ENCODE measurements at places on chromosomes 6 and 20. TPM values are rescaled to one million over a fixed set of nuclear protein-coding genes. Genes with fewer than 3 reads are reported as not detected.

DNA sequence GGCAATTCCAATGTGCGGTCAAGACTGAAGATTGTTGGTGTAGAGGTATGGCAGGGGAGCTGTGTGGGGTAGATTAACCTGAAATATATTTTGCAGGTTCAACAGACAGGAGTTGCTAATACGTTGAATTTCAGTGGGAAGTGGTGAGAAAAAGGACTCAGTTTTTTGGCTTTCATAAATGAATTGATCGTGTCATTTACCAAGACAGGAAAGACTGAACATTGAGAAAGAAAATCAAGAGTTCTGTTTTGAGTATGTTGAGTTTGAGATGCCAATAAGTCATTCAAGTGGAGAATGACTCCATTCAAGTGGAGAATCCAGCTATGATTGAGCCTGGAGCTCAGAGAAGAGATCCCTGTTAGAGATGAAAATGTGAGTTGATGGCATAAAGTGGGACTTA is 31.1 kb downstream of the NFYA start:
- DNase-seq: no peak

DNA sequence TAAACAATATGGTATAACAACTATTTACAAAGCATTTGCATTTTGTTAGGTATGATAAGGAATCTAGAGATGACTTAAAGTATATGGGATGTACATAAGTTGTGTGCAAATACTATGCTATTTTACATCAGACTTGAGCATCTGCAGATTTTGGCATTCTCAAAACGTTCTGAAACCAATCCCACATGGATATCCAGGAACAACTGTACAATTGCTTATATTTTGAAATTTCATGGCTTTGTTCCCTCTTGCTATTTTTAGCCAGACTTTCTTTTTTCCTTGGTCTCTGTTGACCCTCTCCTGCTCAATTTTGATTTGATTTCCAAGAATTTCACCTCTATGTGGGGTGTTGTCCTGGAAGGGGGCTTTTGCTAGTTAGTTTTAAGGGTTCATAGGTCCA is 32.9 kb upstream of the UST start:
- DNase-seq: no peak

- no peak for DNase-seq
These were observed 22.9 kb upstream of the JAG1 start for GRCh38 chr20:10696650-10697049.

CAGE1 gene
- total RNA-seq: not detected
